NCI-H1436 treated with DMSO at 0.1 percent for 48 hours (cell line): ENCODE measurements at places on chromosomes 1 and 21.

GRCh38 chr21:35563885-35564451 lies 496.4 kb downstream of the SETD4 start:
- DNase-seq, result peak; percentile 36

GRCh38 chr21:29053656-29054055 lies 19.8 kb downstream of the CCT8 start:
- no peak for DNase-seq

DNA sequence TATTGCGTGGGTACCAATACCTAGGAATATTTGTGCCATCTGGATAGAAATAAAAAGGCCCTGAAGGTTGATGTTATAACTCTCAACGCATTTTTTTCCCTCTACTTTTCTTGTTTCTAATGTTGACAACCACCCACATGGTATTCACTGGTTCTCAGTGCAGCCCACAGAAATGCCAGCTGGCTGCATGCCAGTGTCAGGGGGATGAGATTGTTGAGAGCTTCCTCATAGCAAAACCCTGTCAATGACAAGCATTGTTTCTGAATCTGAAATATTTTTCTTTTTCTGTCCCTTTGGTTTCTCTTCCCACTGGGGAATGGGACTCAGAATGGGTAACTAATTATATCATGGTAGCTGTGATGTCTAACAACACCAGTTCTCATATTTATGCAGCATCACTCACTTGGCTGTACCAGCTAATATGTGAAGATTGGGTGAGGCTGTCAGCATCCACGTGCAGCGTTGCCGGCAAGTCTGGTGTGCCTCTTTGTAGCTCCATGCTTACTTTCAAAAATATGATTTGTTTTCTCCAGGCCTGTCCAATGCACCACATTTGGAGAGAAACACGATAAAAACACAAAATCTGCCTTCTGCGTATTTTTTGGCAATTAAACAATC lies 284.6 kb downstream of the PTBP2 start:
- no peak for DNase-seq

DNA sequence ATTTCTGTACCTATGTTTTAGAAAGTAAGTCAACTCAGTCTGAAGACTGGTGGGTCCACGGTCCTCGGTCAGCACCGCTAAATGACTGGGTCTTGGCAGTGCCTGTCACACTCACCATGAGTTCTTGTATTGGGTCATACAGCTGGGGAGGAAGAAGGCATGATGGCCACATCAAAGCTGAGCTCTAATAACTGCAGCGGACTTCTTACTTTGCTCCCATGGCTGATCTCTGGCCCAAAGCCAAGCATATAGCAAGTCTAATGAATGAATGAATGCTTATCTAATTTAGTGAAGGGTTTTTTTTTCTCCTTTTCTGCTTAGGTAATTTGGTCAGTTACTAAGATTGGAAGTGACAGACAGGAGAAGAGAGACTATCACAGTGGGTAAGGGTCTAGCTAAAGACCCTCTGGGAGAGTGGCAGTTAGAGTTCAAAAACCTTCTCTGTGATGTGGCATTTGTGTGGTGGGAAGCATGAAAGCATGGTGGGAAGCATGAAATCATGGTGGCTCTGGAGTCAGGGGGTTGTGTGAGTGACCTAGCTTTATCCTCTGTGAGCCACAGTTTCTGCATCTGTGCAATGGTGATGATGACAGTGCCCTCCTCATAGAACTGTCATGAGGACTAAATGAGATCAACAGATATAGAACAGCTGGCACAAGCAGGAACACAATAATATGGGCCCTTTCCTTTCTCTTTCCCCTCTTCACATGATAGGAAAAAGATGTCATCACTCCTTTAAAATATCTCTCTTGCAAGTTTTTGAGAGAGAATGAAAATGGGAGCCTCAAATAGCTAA lies 78.9 kb upstream of the JAK1 start:
- no peak for DNase-seq

- DNase-seq, result no peak
Observed at GRCh38 chr1:147185432-147185831, 13.2 kb upstream of the PRKAB2 start.

- DNase-seq, result no peak
Observed at GRCh38 chr1:94160811-94161210, 39.9 kb upstream of the ABCA4 start.

DNA sequence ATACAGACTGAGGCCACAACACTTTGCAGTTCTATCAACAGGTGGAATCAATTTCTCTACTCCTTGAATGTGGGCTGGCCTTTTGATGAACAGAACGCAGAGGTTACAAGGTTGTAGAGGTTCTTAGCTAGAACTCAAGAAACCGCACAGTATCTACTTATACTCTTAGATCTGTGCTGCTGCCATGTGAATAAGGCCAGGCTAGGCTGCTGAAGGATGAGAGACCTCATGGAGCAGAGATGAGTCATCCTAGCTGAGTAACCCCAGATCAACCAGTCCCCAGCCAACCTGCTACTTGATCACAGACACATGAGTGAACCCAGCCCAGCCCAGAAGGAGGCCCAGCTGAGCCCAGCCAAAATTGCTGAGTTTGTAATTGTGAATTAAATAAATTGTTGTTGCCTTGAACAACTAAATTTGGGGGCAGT lies 35.3 kb upstream of the BCAR3 start:
- DNase-seq, result no peak

DNA sequence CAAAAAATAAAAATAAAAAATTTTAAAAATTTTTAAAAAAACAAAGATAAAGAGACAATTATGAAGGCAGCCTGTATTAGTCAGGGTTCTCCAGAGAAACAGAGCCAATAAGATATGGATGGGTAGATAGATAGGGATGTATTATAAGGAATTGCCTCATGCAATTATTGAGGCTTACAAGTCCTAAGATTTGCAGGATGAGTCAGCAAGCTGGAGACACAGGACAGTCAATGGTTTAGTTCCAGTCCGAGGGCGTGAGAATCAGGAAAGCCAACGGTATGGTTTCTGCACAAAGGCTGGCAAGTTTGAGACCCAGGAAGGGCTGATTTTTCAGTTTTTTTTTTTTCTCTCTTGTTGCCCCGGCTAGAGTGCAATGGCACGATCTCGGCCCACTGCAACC lies 24.1 kb upstream of the EIF4G3 start:
- no peak for DNase-seq

- DNase-seq, result no peak
Observed at GRCh38 chr1:5477716-5478115, 514.5 kb downstream of the NPHP4 start.

DNA sequence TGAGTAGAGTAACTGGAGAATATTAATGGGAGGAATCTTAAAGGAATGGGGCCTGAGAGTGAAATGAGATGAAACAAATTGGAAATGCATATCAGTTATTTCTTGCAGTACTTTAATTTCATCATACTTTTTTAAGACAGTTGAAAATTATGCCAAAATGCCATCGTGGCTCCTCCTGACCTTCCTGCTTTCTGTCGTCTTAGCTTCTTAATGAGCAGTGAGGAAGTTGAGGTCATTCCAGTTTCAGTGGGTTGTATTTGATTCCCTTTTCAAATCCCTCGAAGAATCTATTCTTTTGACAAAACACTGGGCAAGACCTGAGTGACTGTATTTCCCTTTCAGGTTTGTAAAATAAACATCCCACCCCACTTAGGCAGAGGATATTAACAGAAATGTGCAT lies 134.9 kb upstream of the MAP1LC3C start:
- DNase-seq, result no peak

GRCh38 chr1:45843474-45843905 lies 40.1 kb downstream of the MAST2 start:
- no peak for DNase-seq

DNA sequence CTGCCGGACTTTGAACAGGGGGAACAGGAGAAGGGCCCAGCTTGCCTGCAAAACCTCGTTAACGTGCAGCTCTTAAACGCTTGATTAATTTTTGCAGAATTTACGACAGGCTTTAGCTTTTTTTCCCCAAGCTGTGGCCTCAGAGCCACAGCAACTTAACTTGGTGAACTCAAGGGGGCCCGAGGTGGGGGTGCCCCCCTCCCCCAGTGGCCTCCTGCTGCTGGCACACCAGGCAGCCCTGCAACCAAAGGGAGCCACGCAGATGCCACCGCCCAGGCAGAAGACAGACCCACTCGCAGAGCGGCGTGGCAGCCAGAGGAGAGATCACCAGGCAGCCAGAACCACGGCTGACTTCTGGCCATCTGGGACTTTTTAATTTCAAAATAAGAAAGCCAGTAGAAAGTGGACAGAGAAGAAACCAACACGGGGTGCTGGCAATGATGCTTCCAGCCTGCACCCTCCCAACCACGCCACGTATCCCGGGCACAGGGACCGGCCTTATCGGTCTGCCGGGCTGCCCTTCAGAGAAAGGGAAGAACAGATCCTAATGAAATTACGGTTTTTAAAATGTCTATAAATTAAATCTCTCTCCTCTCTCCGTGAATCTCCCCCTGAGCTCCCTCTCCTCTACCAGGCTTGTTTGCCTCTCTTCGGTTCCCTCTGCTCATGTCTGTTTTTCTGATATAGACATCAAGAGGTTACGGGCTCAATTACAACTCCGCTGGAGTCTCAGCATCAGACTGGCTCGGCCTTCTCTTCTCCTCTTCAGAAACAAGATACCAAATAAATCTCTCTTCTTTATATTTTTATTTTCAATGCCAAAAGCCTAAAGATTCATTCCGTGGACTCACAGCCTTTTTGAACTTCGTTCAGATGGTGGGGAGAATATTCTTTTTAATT lies 6.4 kb downstream of the CASZ1 start:
- DNase-seq, result no peak

GRCh38 chr1:18913065-18913835 lies 10.9 kb upstream of the ALDH4A1 start:
- no peak for DNase-seq

GRCh38 chr1:3042481-3042880 lies 21.2 kb downstream of the ACTRT2 start:
- no peak for DNase-seq

DNA sequence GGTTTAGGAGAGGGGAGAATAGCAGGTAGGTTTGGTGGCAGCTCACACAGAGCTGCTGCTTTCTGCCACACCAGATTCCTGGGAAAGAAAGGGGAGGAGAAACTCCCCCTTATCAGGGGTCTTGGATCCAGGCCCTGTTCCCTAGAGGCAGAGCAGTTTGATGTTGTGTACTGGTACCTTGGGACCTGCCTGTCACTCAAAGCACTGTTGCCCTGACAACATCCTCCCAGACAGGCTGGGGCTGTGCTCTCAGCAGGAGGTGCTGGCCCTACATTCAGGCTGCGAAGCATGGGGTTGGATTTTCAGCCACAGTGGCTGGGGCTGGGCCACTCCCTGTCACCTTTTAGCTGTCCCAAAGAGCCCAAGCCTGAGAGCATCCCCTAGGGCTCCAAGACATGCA lies 188.0 kb downstream of the GRIK3 start:
- no peak for DNase-seq

- DNase-seq, result no peak
Observed at GRCh38 chr1:60615666-60616065, 466.7 kb upstream of the NFIA start.

DNA sequence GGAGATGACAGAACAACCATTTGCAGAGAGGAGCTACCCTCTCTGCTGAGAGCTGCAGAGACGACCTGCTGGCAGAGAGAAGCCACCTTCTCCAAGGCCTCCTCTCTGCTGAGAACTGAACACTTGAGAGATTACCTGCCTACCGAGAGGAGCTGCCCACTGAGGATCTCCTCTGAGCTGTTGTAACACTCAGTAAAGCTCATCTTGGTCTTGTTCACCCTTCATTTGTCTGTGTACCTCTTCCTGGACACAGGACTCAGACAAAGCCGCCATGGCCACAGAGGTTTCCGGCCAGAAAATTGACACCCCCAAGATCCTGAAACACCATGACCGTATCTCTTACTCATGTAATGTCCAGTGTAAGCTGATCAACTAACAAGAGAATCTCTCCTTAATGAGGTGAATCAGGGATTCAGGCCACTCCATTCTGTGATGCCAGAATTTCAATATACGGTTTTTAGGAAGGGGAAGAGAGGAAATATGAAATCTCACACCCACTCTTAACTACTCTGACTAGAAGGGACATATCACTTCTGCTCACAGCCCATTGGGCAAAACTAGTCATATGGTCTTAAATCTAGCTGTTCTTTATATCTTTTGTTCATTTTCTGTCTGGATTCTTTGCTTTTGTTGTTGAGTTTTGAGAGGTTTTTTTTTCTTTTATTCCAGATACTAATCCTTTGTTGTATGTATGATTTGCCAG lies 83.8 kb downstream of the RHOU start:
- no peak for DNase-seq

- no peak for DNase-seq
Observed at GRCh38 chr1:147613506-147613905, 56.8 kb downstream of the ACP6 start.

GRCh38 chr1:181429462-181429861 lies 53.9 kb upstream of the CACNA1E start:
- DNase-seq, result no peak

DNA sequence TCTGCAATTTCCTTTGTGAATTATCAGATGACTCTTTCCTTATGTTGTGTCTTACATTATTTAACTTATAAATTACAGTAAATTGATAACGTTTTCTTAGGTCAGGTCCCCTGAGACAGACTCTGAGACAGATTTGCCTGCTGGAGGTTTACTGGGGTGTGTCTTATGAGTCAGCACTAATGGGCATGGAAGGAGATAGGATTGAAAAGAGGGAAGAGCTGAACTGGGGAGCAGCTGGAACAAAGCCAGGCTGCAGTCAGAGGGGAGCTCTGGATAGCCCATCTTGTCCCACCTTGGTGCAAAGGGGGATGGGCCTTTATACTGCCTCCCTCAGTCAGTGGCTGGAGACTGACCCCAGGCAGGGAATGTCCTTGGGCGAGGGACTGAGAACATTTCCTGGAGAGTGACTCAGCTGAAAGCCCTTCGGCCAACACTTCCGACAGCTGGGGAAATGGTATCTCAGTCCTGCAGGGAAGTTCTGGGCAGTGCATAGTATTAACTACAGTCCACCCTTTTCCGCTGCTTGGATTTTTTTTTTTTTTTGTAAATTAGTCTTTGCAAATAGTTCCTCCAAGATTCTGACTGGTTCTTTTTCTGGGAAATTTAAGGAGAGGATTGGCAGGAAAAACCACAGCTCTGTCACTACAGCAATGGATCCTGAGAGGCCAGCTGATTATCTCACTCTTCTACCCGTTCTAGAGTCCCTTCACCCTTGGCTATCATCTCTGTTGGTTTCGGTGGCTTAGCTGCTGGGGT lies 39.1 kb upstream of the CDC42BPA start:
- no peak for DNase-seq

GRCh38 chr1:34529935-34530859 lies 224.7 kb upstream of the GJB5 start:
- DNase-seq, result no peak
